ENCODE measurements at places on chromosomes 11 and 22.

GRCh38 chr22:43342347-43343261 is 568 bp downstream of the SCUBE1 start:
- no peak for DNase-seq

- DNase-seq: no peak
Measured at GRCh38 chr22:20438678-20439492, 1.3 kb upstream of the SCARF2 start.

DNA sequence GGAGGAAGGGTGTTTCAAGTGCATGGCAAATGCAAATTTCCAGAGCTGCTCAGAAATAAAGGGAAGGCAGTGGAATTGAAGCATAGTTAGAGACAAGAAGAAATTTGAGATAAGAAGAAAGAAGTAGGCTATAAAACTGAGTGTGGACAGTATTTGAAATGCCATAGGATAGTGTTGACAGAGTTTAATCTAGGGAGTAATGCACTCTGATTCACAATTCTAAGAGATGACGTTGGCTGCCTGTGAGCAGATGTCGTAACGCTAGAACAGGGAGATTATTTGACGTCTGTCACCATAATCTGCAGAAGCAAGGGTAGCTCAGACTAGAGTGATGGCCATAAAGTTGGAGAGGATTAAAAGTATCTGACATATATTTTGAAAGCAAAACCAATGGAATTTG is 389.9 kb upstream of the KIRREL3 start:
- no peak for DNase-seq

DNA sequence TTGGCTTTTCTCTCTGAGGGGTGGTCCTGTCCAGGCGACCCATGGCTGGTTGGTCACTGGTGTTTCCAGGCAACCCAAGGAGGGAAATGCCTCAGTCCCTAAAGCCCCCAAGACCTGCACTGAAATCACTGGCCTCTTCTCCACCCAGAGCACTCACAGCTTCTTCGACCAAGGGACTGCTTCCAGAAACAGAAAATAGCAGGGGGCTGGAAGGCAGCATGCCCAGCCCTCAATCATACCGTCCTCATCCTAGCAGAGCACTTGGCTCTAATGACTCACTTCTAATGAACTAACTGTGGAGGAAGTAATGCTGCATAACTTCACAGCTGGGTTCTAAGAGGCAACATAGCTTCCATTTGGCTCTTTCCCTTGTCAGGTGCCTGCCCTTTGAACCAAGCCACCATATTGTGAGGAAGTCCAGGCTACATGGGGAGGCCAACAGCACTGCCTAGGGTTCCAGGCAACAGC is 27.6 kb downstream of the DKK3 start:
- DNase-seq: no peak

- DNase-seq: no peak
Measured at GRCh38 chr11:16984229-16984628, 30.0 kb downstream of the PLEKHA7 start.

DNA sequence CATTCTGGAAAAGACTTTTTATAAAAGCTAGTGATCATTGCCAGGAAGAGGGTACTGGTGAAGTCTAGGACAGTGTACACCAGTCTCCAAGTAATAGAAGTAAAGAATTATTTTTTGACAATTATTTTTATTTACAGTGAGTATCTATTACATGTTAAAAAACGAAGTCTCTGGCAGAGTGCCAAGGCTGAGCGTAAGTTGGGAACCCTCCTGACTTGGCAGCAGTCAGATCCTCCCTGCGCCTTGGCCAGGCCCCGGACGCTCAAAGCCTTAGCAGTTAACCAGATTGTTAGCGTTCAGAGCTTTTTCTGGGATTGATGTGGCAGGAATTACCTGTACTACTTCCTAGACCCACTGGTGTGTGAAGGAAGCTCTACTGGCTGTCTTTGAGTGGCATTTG is 38.1 kb upstream of the CTTN start:
- DNase-seq: no peak

DNA sequence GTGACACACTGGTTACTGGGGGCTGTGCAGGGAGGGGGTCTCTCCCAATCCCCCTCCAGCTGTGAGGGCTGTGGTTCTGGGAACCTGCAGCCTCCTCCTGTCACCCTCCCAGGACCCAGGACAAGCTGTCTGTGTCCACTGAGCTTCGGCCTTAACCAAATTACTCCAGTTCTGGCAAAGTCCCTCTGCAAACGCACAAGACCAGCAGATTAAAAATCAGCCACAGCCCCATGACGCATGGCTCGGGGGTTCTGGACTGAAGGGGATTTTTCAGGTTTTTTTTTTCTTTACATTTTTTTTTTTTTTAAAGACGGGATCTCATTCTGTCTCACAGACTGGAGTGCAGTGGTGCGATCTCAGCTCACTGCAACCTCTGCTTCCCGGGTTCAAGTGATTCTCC is 32.2 kb upstream of the A4GALT start:
- no peak for DNase-seq

- peak; percentile 71 for DNase-seq
Measured at GRCh38 chr22:38218661-38219622, 17.1 kb downstream of the MAFF start.

GRCh38 chr22:17952273-17952801 is 72.0 kb downstream of the MICAL3 start:
- no peak for DNase-seq

DNA sequence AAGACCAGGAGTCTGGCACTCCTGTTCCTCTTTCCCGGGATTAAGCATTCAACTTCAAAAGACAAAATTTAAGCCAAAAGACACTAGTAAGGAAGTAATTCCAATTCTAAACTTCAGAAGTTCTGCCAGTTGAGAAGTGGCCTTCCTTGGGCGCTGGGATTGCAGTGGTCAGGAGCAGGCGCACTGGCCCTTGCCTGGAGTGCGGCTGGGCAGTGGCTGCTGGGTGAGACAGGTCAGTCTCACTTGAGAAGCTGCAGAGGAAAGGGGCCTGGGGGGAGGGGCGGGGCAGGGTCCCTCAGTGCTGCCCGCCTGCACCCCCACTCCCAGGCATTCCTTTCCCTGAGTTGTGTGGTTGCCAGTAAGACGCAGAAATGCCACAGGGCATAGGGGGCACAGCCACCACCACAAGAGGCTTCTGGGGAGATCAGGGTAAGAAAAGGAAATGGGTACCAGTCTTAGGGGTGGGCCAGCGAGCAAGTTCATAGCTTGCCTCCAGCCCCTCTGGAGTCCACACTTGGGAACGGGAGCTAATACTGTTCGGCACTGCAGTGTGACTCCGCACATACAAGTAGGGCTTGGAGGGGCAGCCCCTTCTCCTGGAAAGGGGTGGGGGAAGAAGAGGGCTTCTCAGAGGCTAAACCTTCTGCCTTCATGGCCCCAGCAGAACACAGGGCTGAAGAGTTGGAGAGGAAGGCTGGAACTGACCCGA is 5.5 kb downstream of the MRPL49 start:
- DNase-seq: no peak

DNA sequence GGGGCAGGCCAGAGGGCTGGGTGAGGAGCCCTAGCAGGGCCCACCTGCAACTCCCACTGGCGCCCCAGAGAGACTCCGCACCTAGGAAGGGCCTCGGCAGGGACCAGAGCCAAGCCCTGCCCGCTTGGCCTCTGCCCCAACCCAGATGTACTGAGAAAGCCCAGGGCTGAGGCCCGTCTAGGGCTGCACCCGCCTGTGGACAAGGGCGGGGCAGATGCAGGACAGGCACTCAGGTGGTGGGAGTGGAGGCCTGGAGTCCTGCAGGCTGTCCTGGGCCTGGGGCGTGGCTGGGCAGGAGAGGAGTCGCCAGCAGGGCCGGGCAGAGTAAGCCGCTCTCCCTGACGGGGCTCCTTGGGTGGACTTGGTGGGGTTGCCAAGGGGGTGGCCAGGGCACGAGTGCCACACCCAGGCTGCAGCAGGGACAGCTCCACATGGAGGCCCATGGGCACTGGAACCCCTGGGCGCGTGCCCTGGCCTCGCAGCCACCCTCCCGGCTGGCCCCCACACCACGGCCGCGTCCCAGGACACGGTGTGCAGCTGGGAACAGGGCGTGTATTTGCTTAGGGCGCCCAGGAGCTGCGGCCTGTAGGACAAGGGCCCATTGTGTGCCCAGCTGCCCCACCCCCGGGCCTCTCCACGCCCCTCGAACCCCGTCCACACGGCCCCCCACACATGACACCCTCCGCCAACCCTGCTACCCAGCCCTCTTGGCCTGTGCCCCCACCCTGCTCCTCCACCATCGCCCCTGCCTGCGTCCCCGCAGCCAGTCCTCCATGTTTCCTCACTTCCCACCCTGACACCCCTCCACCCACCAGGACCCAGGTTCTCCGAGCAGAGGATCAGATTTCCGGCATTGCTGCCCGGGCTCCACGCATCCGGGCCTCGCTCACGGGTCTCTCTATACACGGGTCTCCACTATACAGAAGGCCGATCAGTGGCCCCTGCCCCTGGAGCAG is 11.3 kb upstream of the PIM3 start:
- DNase-seq: no peak

DNA sequence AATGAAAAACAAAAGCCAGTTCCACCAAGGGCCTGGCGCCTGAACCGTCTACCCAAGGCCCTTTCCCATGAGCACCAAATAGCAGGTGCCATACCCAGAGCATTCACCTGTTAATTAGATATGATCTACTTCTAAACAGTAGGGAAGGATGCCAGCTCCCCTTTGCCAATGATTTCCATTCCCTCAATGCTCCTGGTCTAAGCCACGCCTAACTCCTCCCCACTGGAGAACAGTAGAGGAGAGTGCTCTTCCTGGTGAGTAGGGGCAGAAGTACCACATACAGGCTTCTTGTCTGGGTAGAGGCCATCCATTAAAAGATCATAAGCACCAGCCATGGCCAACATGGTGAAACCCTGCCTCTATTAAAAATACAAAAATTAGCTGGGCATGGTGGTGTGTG is 40.7 kb downstream of the PACSIN2 start:
- DNase-seq: no peak

GRCh38 chr22:46540874-46541273 is 3.5 kb upstream of the CELSR1 start:
- no peak for DNase-seq

DNA sequence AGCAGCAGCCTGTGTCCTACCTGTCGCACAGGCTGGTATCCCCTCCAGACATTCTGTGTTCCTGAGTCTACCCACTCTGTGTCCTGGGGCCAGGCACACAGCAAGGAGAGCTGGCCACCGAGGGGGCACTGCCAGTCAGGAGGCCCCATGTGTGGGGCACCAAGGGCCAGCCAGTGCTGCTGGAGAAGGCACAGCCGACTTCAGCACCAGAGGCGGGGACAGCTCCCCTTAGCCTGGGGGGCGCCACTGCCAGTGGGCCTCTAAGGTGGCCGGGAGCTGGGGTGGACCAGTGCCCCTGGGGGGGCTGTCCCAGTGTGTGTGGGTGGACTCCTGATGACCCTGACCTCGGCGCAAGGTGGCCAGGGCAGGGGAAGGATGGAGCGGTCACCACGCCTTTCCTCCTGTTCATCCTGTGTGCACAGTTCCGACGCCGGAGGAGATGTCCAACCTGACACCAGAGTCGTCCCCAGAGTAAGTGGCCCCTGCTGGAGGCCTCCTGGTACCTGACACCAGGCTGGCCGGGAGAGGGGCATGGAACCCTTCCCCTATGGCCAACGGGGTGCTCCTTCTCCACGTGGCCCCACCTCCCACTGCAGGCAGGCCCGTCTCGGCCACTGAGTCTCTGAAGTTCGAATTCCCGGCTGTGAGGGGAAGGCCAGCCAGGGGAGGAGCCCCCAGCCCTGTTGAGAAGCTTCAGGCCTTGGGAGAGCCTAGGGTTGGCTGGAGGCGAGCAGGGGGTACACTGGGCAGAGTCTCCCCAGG is 35.4 kb downstream of the MOB2 start:
- DNase-seq: no peak

GRCh38 chr11:96841792-96842191 is 452.0 kb downstream of the JRKL start:
- DNase-seq: no peak

- no peak for DNase-seq
Measured at GRCh38 chr11:102287964-102288724, 29.1 kb upstream of the BIRC3 start.

DNA sequence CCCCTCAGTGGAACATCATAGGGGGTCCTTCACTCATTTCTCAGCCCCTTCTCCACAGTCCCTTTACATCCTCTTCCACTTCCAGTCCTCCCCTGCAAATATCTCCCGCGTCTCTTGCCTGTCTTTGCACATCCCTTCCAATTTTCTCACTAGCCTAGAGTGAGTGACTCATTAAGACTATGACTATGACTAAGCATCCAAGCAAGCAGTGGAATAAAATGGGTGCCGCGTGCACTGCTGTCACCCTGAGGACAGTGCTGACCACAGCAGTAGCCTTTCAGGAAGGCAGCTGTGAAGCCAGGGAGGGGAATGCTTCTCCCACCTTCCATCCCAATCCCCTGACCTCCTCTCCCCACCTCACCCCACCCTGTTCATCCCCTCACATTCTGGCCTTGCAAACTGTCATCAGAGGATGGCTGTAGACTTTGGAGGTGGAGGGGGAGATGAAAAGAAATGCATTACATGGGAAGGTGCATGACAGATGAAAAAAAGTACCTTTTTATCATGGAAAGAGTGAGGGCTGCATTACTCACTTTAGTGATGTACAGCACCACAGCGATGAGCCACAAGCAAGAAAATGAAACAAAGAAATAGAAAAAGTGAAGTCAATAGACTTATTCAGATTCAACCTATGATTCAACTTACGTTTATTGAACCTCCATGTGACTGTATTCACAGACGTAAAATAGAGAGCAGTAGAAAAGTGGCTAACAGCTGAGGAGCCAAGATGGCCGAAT is 948.2 kb downstream of the NTM start:
- DNase-seq: no peak

DNA sequence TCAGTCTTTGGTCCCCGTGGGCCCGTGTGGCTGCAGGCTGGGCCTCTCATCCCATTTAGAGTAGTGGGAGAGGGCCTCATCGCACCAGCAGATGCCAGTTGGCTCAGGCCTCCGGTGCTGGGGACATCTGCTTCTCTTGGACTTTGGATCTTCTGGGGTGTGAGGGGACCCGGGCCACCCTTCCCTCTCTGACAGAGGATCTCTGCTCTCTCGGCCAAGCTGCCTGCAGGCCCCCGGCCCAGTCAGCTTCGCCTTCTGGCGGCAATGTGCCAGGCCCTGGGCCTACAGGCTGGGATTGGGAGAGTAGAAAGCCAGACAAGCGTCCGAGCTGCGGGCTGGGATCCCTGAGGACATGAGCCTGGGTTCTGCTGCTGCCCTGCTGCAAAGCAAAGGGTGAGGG is 15.0 kb upstream of the FGF3 start:
- DNase-seq: no peak

DNA sequence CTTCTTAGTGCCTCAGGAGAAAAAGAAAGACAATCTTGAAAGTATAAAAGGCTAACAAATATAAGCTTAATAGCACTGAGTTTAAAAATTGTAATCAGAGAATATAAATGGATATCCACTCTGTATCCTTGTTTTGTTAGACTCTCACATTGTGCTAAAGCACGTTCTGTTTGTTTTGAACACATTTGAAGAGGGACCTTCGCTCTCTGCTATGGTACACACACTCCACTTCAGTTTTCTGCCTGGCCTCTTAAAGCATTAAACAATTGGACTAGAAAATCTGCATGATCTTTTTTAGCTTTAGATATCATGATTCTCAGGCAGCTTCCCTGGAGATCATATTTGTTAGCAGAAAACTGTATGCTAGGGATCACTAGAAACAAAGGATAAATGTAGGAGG is 40.3 kb upstream of the PGR start:
- DNase-seq: no peak
